ENCODE measurements at places on chromosomes 12 and 14.

- DNase-seq: no peak
These were observed 101.7 kb downstream of the DUSP6 start for GRCh38 chr12:89250636-89251035.

- no peak for DNase-seq
These were observed 38.4 kb upstream of the SELPLG start for GRCh38 chr12:108672054-108672453.

DNA sequence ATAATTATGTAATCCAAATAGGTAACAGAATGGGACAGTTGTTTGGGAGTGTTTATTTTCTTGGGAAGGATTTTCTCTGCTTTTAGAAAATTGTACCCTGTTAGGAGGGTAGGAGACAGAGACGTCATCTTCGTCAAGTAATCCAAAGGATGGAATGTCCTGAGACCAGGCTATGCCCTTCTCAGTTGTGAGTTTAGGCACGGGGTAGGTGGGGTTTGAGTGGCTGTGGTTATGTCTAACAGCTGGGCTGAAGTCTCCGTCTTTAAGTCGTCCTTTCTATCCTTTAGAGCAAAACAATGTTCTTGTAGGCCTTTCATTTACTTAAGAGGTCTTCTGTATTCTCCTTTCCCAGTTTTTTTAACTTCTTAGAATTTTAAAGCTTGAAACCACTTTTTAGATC is 5.7 kb downstream of the SOCS2 start:
- DNase-seq: no peak

GRCh38 chr12:65885716-65886115 is 61.4 kb downstream of the HMGA2 start:
- no peak for DNase-seq

DNA sequence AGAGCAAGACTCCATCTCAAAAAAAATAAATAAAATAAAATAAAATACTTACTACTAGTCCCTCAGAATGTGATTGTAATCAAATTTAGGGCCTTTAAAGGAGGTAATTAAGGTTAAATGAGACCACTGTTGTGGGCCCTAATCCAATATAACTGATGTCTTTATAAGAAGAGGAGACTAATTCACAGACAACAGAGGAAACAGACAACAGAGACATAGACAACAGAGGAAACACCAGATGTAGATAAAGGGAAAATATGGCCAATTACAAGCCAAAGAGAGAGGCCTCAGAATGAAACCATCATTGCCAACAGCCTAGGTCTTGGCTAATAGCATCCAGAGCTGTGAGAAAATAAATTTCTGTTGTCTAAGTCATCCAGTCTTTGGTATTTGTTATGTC is 669.0 kb upstream of the FOXG1 start:
- DNase-seq: no peak

Measured in kidney tubule cell (primary cell).